ENCODE measurements at places on chromosomes 5 and 9. TPM values are rescaled to one million over a fixed set of nuclear protein-coding genes. Genes with fewer than 3 reads are reported as not detected.

ADRB2 gene
- 1.1 TPM for total RNA-seq

ADGRV1 gene
- total RNA-seq: 0.59 TPM

APBA1 gene
- total RNA-seq: 3.9 TPM

RAB24 gene
- 25.0 TPM for total RNA-seq

FRMPD1 gene
- total RNA-seq: 0.12 TPM

CDC25C gene
- total RNA-seq: 2.3 TPM

HINT1 gene
- 249 TPM for total RNA-seq

CATSPER3 gene
- total RNA-seq: not detected

MPDZ gene
- total RNA-seq: 68.1 TPM

OR1J4 gene
- total RNA-seq: 0.15 TPM

PCDHA6 gene
- total RNA-seq: 2.9 TPM

ANXA2R gene
- 1.4 TPM for total RNA-seq

BARHL1 gene
- total RNA-seq: not detected

BTNL3 gene
- total RNA-seq: not detected

FAM151B gene
- 8.2 TPM for total RNA-seq

PIP5KL1 gene
- total RNA-seq: 0.94 TPM

CENPP gene
- total RNA-seq: 0.47 TPM

POLR1E gene
- 29.3 TPM for total RNA-seq

LHX6 gene
- not detected for total RNA-seq

HK3 gene
- 0.23 TPM for total RNA-seq

HRH2 gene
- total RNA-seq: 0.53 TPM

UIMC1 gene
- total RNA-seq: 17.9 TPM

HTR1A gene
- not detected for total RNA-seq

GPR150 gene
- total RNA-seq: 0.45 TPM

C5orf46 gene
- not detected for total RNA-seq

HAVCR1 gene
- total RNA-seq: not detected

SPATA31C1 gene
- total RNA-seq: not detected

CERT1 gene
- total RNA-seq: 47.7 TPM

LMAN2 gene
- total RNA-seq: 415 TPM

KCNT1 gene
- 0.12 TPM for total RNA-seq

GCNT4 gene
- 2.7 TPM for total RNA-seq

OR1L6 gene
- 0.23 TPM for total RNA-seq

CCL28 gene
- total RNA-seq: 0.68 TPM

ABCA2 gene
- total RNA-seq: 13.4 TPM

SCGB3A2 gene
- total RNA-seq: not detected

CTXN3 gene
- not detected for total RNA-seq

CA9 gene
- total RNA-seq: 0.98 TPM

NEK6 gene
- total RNA-seq: 225 TPM

RMRP gene
- 21,628 TPM for total RNA-seq

CDH9 gene
- not detected for total RNA-seq

CYFIP2 gene
- total RNA-seq: 23.4 TPM

NTRK2 gene
- total RNA-seq: 0.38 TPM

Measured in smooth muscle cell of the coronary artery (primary cell).